ENCODE measurements at places on chromosomes 4 and X.

DNA sequence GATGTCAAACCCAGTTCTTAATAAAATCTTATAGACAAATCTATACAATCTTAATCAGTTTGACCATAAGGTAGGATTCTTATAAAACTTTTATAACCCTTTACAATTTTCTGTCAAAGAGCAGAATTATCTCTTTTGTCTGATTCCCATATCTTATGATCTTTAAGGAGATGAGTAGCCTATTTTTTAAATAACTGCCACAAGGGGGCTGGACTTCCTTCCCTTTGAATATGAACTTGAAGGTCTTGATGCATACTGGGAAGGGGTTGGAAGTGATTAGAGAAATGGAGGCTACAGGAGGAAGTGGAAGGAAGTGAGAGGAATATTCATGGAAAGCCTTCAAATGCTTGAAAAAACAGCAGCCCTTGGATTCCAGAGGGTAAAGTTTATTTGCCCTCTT is 111.1 kb downstream of the APOOL start:
- DNase-seq, result no peak

- DNase-seq, result no peak
Observed at GRCh38 chrX:78555401-78555980, 103.6 kb downstream of the RTL3 start.

DNA sequence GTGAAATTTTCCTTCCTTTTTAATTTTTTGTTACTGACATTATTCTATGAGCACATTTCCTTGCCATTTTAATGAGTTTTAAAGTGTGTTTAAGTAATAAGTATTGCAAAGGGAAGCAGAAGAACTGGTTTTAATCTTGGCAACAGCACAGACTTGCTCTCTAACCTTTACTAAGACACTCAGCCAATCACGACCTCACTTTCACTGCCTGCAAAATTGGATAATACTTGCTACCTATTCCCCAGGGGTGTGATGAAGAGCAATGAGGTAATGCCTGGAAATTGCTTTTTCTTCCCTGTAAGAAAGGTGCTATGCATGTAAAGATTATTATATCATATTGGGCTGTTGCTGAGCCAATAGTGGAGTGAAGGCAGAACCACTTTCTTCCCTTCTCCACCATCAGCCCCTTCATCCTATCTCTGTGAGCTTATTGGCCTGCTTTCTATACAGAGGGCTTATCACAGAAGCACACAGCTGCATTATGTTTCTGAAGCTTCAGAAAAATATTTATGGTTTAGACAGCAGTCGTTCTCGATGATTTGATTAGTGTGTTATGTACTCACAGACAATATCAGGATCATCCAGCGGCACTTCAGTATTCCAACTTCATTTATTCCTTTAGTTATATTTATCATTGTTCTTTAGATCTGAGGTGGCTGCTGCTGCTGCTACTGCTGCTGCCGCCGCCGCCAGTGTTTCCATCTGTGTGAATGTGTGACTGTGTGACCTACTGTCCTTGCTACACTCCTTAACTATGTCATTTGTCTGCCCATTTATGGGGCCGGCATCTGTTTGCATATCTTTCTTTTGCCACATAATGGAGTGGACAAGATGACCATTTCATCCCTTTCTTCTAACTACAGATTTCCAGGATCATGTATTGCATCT is 255.1 kb downstream of the C4orf33 start:
- no peak for DNase-seq

DNA sequence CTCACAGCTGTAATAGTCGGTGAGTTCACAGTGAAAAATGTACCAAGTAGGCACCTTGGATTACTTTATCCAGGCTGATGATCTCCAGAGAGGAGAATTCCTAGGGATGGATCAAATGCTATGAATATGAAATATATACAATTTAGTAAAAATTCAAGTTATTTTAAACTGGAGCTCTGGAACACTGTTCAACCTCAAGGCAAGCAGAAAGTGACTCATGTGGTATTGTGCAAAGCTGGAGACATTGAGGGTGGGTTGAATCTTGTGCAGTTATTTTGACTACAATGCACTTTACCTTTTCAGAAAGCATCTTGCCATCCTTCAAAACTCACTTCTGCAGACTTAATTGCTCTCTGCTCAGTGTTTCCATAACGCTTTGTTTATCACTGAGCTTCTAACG is 43.4 kb downstream of the OSTC start:
- DNase-seq, result no peak

- no peak for DNase-seq
Observed at GRCh38 chr4:11741190-11741652, 312.5 kb upstream of the HS3ST1 start.

- no peak for DNase-seq
Observed at GRCh38 chr4:29375716-29376115, 1344.5 kb upstream of the PCDH7 start.

- DNase-seq, result no peak
Observed at GRCh38 chr4:931194-931959, 739 bp downstream of the GAK start.

DNA sequence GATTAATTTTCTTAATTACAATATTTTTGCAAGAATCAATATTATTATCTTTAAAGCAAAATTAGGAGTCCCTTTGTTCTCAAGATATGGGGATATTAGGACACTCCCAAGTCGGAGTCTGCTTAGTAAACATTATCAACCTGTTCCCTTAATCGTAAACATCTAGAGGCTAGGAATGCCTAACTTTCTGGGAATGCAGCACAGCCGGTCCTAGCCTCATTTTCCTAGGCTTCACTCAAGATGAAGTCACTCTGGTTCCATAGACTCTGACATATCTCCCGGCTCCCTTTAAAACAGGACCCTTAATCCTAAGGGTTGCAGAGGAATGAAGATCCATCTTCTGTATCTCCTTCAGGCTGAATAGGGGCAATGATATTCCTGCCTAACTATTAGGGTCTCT is 367.6 kb downstream of the GPM6A start:
- DNase-seq, result no peak

DNA sequence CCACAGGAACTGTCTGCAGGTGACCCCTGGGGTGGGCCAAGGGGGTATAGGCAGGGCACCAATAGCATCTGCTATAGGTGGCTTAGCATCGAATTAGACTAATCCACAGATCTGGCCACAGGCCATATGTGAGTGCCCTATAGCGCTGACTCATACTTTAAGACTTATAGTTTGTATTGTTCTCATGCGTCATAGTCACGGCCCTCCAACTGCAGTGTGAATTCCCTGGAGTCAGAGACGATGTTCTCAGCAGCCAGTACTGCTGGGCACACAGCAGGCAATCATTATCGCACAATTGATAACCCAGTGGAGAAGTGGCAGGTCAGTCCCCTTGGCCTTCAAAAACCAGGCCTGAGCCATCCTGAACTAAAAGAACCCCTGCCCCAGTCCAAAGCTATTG is 58.1 kb downstream of the ADGRG2 start:
- no peak for DNase-seq

GRCh38 chr4:131632877-131633276 is 1516.2 kb upstream of the PCDH10 start:
- DNase-seq, result no peak

- no peak for DNase-seq
Observed at GRCh38 chrX:126170720-126171119, 4.6 kb upstream of the DCAF12L2 start.

- no peak for DNase-seq
Observed at GRCh38 chr4:144174401-144175067, 34.0 kb upstream of the GYPA start.

DNA sequence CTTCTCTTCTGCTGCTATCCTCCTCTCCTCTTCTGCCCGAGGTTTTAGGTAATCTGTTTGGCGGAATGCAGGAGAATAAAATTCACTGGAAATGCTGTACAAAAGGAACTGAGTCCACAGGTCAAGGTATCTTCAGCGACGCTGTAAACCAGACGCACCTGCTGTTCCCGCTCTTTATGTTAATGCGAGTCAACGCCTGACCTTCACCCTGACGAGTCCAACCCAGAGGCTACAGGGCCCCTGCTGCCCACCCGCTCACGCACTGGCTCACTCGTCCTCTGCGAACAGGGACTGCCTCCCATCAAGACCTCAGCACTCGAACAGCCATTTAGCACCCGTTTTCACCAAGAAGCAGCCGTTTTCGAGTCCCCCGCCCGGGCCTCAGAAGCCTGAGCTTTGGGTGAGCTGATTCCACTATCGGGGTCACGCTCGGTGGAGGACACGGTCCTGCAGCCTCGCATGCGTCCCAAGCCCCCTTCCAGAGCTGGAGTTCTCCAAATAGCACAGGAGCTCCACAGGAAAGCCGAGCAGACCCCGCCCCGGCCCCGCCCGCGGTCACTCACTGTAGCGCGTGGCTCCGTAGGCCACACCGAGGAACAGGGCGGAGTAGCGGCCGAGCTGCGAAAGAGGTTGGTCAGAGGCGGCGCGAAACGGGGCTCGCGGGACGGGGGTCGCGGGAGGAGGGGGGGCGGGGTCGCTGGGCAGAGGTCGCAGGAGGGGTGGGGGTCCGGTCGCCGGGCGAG is 556 bp downstream of the ATP5ME start:
- DNase-seq, result no peak

GRCh38 chrX:31555506-31555905 is 483.7 kb upstream of the FTHL17 start:
- DNase-seq, result no peak

GRCh38 chrX:71239781-71240180 is 14.2 kb downstream of the ZMYM3 start:
- DNase-seq, result no peak

GRCh38 chr4:111697176-111697942 is 447.9 kb upstream of the FAM241A start:
- DNase-seq, result no peak

GRCh38 chr4:183129675-183130074 is 30.6 kb downstream of the WWC2 start:
- no peak for DNase-seq

- no peak for DNase-seq
Observed at GRCh38 chrX:39931529-39932282, 166.1 kb downstream of the BCOR start.

- DNase-seq, result no peak
Observed at GRCh38 chr4:139076016-139076744, 60.6 kb downstream of the NOCT start.

DNA sequence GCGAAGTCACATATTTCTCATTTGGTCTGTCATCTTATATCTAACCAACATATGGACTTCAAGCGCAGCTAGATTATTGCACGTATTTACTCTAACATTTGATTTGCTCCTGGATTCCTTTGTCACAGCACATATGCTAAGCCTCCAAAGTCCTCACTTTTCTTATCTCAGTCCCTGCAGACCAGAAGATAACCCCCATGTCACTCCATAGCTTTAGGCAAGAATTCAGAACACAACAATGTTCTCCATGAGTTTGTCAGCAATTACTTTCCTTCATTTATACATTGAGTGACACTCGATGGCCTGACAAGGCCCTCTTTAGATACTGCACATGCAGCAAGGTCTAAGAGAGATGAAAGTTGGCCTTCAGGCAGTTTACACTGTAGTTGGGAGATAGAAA is 4.8 kb upstream of the STATH start:
- no peak for DNase-seq

DNA sequence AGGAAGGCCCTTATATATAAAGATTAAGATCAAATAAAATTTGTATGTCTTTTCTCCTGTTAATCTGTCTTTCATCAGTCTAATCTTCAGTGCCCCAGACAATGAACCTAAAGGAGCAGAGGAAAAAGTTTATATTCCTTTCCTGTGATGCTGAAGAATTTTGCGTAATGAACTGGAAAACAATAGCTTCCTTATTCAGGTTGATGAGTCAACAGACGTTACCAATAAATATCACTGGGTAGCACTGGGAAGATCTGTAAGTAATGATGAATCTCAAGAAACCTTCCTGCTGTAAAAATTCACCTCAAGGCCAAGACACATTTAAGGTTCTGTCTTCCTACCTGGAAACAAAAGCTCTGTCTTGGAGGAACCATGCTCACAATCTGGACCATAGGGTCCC is 25.5 kb downstream of the CDKN2AIP start:
- DNase-seq, result no peak

GRCh38 chr4:93217431-93217830 is 611.1 kb upstream of the ATOH1 start:
- no peak for DNase-seq

- DNase-seq, result no peak
Observed at GRCh38 chrX:6959006-6959405, 188.5 kb upstream of the STS start.

DNA sequence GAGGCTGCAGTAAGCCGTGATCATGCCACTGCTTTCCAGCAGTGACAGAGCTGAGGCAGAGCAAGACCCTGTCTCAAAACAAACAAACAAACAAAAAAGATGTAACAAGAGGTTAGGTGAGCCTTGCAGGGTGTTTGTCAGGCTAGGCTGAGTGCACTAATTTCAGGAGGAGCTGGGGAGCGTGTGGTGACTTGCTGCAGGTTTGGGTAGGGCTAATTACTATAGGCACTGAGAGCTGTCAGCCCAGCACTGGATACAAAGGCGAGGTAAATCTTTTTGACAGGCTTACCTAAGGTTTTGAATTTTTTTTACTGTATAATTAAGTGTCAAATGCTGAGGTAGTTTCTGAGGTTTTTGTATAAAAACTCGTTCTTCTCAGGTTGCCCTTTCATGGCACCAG is 29.8 kb upstream of the SH3D19 start:
- no peak for DNase-seq

- no peak for DNase-seq
Observed at GRCh38 chr4:84530454-84530853, 31.4 kb upstream of the NKX6-1 start.

- no peak for DNase-seq
Observed at GRCh38 chr4:42855779-42856178, 36.7 kb upstream of the GRXCR1 start.

GRCh38 chrX:3621414-3621813 is 92.0 kb downstream of the PRKX start:
- DNase-seq, result no peak

- no peak for DNase-seq
Observed at GRCh38 chr4:145815027-145815612, 123.5 kb downstream of the ZNF827 start.

DNA sequence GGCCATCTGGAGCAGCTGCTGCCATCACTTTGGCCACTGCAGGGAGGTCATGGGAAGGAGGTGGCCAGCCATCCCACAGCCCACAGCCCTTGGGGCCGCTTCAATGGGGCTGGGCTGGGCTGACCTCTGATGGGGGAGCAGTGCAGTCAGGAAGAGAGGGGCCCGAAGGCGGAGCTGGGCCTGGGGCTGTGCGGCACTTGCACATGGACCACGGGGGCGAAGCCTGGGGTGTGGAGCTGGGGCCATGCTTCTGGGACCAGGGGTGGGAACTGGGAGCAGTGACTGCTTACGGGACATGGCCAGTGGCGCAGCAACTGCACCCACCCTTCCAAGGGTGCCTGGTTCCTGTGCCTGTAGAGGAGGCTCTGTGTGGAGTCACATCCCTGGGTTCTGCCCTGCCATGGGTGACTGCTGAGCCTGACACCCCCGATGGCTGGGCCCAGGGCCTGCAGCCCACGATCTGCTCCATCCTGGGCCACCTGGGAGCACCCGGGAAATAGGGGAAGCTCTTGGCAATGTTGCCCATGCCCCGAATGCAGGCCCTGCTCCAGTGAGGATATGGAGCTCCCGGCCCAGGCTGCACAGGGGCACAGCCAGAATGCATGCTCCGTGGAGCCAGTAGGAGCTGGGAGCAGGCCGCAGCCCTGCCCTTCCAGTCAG is 22.4 kb upstream of the SULT1B1 start:
- no peak for DNase-seq

GRCh38 chr4:93416344-93417128 is 412.0 kb upstream of the ATOH1 start:
- DNase-seq, result no peak
